Heart right ventricle (tissue), 16 donors: ENCODE measurements at places on chromosomes 16 and 17. TPM values are rescaled to one million over a fixed set of nuclear protein-coding genes. Genes with fewer than 3 reads are reported as not detected.

PEMT gene
- 23.3 TPM for total RNA-seq

SGF29 gene
- 16.1 TPM for total RNA-seq

COL1A1 gene
- total RNA-seq = 44.9 TPM

CIBAR2 gene
- not detected for total RNA-seq

- H3K4me3 ChIP-seq = no peak overlapping the region
- no peaks in the 10 kb centered on the region for H3K36me3 ChIP-seq
- no peak for DNase-seq
Observed at GRCh38 chr17:20721171-20721570, 141.6 kb downstream of the CDRT15L2 start.

GRCh38 chr16:82846806-82847205, 220.0 kb downstream of the CDH13 start:
- H3K4me3 ChIP-seq = no peak overlapping the region
- H3K27me3 ChIP-seq = no peaks in the 10 kb centered on the region
- H3K27ac ChIP-seq = no peak overlapping the region
- peaks cover 33% of the 10 kb centered on the region for H3K4me1 ChIP-seq

GRCh38 chr17:54807331-54807730, 93.3 kb upstream of the TOM1L1 start:
- no peak overlapping the region for H3K4me3 ChIP-seq
- DNase-seq = no peak
- H3K27me3 ChIP-seq = no peaks in the 10 kb centered on the region
- no peaks in the 10 kb centered on the region for H3K4me1 ChIP-seq

DNA sequence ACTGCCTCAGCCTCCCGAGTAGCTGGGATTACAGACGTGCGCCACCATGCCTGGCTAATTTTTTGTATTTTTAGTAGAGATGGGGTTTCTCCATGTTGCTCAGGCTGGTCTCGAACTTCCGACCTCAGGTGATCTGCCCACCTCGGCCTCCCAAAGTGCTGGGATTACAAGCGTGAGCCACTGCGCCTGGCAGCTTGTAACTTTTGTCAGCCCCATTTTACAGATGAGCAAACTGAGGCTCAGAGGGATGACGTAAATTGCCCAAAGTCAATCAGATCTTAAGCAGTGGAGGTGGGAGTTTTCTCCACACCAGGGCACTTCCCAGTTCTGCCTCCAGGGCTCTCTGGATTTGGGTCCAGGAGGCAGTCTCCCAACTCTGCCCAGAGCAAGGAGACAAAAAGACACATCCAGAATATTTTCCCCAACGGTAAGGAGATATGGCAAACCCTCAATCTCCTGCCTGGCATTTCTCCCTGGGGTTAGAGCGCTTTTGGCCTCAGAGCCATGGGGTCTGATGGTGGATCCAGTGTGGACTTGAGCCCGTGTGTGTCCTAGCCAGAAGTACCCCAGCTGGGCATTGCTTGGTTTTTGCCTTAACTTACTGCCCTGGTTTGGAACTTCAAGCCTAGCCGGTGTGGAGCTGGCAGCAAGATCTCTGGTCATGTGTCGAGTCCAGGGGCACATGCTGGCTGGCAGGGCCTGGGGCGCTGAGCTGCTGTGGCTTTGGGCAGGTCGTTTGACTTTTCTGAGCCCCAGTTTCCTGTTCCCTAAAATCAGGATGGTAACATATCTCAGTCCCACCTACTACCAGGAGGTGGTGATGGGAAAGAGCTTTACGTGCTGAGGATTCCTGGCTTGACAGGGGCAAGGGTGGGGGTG, 3.4 kb downstream of the ADAM11 start:
- no peaks in the 10 kb centered on the region for H3K36me3 ChIP-seq
- H3K27ac ChIP-seq = no peak overlapping the region
- DNase-seq = no peak
- no peak overlapping the region for H3K4me3 ChIP-seq

DNA sequence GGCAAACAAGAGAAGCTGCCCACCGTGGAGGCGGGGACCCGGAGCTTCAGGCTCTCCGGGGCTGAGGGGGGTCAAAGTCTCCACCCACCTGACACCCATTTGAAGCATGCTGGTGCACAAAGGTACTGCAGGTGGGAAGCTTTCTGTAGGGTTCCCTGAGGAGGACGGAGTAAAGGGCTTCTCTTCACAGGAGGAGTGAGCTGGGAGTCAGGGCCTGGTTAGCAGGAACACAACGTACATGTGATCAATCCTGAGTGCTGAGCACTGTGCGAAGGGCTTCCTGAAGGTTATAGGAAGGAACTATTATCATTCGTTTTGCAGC, 252.9 kb upstream of the RPL38 start:
- H3K4me1 ChIP-seq = peaks cover 11% of the 10 kb centered on the region
- no peak overlapping the region for H3K4me3 ChIP-seq
- no peak overlapping the region for H3K27ac ChIP-seq

GRCh38 chr16:19808061-19808641, 76.5 kb downstream of the GPRC5B start:
- no peak overlapping the region for H3K4me3 ChIP-seq
- peak overlapping the region; percentile 71 for H3K27ac ChIP-seq
- H3K27me3 ChIP-seq = no peaks in the 10 kb centered on the region
- peaks cover 25% of the 10 kb centered on the region for H3K4me1 ChIP-seq
- DNase-seq = no peak
